ENCODE measurements at places on chromosomes 3 and 15.
A peak's percentile ranks its signal among the peaks of the same experiment; 100 is the strongest.

GRCh38 chr15:46344915-46345314 lies 710.1 kb downstream of the SQOR start:
- no peak for DNase-seq

GRCh38 chr3:118818386-118818785 lies 216.3 kb downstream of the IGSF11 start:
- DNase-seq, result peak; percentile 15

- no peak for DNase-seq
These were observed 180.6 kb downstream of the CHL1 start for GRCh38 chr3:377158-377561.

GRCh38 chr3:71703797-71704196 lies 21.4 kb downstream of the EIF4E3 start:
- no peak for DNase-seq

- no peak for DNase-seq
These were observed 120.7 kb upstream of the LINGO1 start for GRCh38 chr15:77753281-77753873.

DNA sequence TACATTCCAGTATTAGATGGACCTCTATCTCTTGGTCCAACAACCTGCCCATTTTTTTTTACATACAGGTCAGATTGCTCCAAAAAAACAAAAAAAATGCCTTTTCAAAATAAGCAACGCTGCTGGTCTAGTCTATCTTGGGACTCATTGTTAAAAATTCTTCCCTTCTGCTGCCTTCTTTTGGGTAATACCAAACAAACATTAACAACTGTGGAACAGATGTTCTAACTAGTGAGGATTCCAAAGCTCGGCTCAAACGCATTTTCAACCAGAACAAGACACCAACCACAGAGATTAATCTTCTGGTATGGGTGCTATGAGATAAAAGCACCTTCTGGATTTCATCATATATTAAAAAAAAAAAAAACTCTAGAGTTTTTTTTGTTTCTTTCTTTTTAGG lies 24.7 kb downstream of the ARHGAP31 start:
- peak; percentile 62 for DNase-seq

- no peak for DNase-seq
These were observed 412 bp downstream of the SLC51A start for GRCh38 chr3:196216681-196217211.

- no peak for DNase-seq
These were observed 83.4 kb downstream of the RBPMS2 start for GRCh38 chr15:64691896-64692565.

GRCh38 chr15:84598250-84598649 lies 2.6 kb upstream of the ZSCAN2 start:
- DNase-seq, result no peak

DNA sequence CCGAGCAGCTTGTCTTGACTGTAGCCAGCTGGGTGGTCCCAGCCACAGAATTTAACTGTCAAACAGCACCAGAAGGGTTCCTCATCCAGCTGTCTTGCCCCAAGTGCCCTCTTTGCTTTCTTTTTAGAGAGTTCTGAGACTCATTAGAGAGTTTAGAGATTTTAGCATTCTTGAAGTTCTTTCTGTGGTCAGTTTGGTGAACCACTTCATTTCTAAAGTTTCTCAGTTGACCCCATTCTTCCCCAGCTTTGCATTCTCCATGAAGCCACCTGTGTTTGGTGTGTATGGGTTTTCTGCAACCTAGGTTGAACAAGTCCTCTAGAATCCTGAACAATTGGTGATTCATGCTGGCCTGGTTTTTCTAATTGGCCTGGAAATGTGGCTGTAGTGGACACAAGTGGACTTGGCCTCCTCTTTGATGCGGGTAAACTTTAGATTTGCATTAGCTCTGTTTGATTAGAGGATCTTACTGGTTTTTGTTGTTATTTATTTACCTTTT lies 33.7 kb downstream of the FLNB start:
- peak; percentile 88 for DNase-seq

Data from non-pigmented ciliary epithelial cell (primary cell).